ENCODE measurements at places on chromosomes 2 and 18. TPM values are rescaled to one million over a fixed set of nuclear protein-coding genes. Genes with fewer than 3 reads are reported as not detected.

REG3A gene
- not detected for total RNA-seq

MRPL44 gene
- total RNA-seq: 68.2 TPM

TWSG1 gene
- 29.1 TPM for total RNA-seq

RPRM gene
- total RNA-seq: 7.2 TPM

RHOB gene
- 26.9 TPM for total RNA-seq

OSBPL1A gene
- 71.4 TPM for total RNA-seq

DNA sequence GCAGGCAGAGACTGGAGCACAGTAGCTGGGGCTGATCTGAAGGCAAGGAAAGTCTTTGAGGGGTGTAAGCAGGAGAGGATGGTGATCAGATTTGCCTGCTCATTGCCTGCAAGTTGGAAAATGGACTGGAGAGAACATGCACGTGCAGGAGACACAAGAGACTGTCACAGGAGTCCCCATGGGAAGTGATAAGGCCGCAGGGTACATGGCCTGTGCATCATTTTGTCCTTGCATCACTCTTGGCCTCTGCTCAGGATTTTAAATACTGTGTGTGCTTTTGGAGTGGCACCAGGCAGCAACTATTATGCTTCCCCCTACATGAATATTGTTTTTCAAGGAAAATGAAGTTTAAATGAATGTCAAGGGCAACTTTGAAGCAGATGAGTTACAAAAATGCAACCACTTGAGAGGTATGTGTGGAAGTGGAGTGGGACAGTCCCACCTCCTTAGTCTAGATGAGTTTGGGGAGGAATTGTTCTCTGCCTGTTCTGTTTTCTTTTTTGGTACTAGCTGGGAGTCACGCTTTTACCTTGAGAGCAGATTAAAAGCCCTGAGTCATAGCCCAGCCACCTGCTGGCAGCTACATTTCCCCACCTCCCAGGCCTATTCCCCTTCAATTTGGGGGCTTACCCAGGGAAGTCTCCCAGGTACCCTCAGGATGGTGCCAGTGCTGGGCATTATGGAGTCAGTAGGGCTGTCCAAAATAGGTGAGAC, 19.3 kb downstream of the MAPK4 start:
- no peak for DNase-seq

Measured in GM23338 (cell line).